ENCODE measurements at places on chromosomes 5 and 9.

- no peak for DNase-seq
Measured at GRCh38 chr9:86836797-86837196, 110.5 kb downstream of the GAS1 start.

DNA sequence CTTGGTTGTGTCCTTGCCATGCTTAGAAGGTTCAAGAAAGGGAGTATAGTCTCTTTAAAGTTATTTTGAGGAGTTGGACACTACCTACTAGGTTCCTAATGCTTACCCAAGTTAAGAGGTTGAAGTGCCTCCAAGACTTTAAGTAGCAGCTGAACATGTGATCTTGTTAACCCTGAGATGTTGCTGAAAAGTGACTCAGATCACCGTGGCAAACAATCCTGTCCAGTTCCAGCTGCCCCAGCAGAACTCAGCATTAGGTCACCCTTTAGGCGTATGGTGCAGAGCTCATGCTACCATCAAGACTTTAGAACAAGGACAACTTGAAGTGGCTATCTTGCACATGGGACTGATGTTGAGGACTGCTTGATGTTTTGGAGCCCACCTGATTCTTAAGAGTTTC, 22.5 kb downstream of the ZNF462 start:
- no peak for DNase-seq

DNA sequence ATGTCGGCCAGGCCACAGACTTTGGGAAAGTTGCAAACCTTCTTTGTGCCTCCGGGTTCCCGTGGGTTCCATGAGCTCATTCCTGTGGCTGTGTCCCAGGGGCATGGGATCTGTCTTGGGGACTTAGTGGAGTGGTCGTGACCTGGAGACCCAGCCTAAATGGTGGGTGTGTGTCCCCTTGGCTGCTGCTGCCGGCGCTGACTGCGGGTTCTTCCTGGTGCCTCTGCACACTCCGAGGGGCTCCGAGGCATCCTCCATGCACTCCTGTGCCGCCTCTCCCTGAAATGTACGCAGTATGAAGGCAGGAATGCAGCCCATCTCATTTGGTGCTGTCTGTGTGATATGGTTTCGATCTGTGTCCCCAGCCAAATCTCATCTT, 21.0 kb upstream of the SLC2A6 start:
- no peak for DNase-seq

DNA sequence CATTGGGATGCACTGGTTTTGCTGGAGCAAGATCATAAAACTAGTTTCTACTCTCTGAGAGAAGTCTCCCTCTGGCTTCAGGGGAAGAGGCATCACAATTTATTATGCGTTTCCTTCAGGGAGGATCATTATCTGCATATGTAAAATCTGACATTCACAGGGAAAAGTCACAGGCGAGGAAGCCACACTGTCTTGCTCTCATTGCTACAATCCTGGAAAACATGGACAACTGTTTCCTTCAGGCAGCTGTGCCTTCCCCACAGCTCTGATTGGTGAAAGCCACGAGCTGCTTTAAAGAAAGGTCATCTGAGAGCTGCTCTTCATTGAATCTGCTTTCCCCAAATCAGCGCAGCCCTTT, 397.8 kb downstream of the MED10 start:
- DNase-seq, result no peak

- no peak for DNase-seq
Measured at GRCh38 chr9:21711504-21711903, 90.9 kb upstream of the MTAP start.

DNA sequence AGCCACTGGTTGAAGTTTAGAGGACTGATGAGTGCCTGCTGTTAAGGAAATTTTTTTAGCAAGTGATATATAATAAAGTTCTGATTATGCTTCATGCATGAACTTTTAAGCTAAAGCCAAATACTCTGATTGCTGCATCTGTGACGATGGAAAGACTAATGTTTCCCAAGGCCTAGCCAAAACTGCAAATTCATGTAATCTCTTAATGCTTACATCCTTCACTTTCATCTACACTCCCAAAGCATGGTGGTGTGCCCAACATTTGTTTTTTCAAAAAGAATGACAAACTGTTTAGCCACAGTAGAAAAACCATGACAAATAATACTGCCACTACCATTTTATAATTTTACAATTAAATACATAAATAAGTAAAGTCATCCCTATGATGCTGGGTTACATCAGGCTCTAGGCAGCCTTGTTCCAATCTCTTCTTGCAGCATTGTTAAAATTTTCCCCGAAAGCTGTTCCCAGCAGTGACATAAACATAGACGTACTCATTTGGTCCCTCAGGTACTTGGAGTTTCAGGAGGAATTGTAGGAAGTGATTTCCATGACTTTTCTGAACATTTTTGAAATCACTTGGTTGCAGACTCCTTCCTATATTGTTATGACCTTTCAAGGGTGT, 625.3 kb upstream of the DMAC1 start:
- DNase-seq, result no peak

DNA sequence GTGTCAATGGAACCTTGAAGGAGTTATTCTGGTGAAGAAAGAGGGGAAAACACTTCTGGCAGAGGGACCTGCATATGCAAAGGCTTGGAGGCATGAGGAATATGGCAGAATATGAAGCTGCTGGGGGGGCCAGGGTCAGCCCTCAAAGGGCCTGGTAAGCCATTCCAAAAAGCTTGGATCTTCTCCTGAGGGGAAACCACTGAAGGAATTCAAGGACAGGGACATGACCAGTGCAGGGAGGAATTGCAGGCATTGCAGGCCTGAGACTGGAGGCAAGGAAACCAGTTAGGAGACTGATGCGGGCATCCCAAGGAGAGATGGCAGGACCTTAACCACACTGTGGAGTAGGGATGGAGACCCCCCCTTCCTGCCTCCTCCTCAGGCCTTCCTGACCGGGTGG, 21.4 kb downstream of the ENHO start:
- DNase-seq, result peak; percentile 17

DNA sequence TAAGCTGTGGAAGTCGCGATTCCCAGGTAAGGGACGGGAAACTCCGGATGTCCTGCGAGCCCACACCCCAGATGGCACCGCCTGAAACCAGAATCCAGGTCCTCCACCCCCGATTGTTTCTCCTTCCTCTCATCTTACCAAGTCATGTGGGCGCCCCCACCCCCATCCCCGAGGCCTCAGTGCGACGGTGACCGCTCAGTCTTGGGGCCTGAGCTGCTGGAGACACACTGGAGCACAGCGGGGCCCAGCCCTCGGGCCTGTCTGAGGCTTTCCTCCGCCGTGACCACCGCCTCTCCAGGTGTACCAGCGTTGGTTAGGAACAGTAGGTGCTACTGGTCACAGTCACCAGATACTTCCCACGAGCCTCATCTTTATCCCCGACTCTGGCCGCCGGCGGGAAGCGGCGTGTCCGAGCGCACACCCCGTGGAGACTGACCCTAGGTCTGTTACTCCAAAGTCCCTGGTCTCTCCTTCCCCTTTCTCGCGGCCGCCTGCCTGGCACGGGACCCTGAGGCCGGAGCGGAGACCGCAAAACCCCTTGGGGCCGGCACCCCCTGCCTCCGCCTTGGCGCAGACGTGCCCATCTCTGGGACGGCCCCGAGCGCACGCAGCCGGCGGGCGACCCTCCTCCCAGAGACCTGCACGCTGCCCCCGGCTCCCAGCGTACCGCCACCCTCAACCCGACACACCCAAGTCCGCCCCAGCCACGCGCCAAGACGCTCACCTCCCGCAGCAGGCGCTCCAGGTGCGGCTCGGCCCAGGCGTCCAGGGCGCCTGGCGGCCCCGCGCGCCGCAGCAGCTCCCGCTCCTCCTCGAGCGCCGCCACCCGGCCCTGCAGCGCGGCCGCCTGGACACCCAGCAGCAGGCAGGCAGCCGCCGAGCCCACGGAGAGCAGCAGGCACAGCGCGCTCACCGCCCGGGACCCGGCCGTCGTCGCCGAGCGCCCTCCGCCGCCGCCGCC, 733 bp downstream of the COL23A1 start:
- DNase-seq, result peak; percentile 7

DNA sequence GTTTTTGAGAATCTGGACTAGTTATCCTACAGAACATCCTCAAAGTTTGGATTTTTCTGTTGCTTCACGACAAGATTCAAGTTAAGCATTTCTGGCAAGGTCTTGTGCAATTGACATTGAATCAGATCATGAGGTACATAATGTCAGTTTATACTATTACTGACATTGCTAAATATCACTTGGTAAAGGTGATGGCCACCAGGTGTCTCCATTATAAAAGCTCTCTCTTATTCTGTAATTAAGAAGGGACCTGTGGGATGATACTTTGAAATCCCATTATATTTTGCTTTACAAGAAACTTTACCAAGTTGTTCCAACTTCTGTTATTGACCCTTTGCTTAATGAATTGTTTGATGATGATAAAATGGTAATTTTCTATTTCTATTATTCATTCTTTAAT, 131.0 kb upstream of the ASTN2 start:
- DNase-seq, result no peak

GRCh38 chr5:116536316-116537083, 38.1 kb downstream of the SEMA6A start:
- DNase-seq, result peak; percentile 34

GRCh38 chr5:97452646-97453045, 269.6 kb upstream of the RIOK2 start:
- DNase-seq, result no peak

DNA sequence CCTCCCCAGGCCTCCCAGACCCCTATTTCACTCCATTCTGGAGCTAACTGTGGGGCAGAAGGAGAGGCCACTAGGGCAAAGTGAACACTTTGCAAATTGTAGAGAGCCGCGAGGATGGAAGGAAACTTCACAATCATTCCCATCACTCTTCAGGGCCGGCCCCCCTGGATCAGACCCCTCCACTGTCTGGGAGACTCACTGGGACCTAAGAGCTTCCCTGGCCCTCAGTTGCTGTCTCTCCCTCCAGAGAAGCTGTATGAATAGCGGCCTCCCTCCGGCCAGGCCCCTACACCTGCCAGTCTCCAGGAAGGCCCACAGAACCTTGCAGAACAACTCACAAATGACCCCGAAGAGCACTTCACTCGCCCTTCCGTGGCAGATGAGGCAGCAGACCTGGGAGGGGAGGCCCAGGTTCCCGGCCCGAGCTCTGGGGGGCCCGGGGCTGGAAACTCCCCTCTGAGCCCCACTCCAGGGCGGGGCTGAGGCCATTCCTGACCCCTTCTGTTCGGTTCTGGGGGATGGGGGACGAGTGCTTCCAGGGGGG, 141.9 kb upstream of the IER5L start:
- no peak for DNase-seq

DNA sequence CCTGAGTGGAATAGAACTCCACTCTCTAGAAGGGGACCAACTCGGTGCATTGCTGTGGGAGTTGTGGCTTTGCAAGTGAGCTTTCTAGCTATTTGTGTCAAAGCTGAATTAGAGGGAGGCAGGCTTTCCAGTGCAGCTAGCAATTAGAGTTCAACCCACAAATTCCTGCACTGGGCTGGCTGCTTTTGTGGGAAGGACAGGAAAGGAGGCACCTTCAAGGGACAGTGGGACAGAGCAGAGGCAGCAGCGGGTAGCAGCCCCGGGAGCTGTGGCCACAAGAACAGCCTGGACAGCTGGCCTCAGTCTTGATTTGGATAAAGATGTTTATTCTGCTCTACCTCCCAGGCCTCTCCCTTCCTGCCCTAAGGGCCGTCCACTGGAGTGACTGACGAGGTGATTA, 83.7 kb upstream of the SLIT3 start:
- no peak for DNase-seq

- no peak for DNase-seq
Measured at GRCh38 chr9:419571-420171, 205.0 kb downstream of the DOCK8 start.

GRCh38 chr5:65262649-65263059, 219.1 kb downstream of the ADAMTS6 start:
- no peak for DNase-seq

Measured in head of caudate nucleus (tissue), 42 donors.